CD14-positive monocyte (primary cell): ENCODE measurements at places on chromosomes 4 and X. TPM values are rescaled to one million over a fixed set of nuclear protein-coding genes. Genes with fewer than 3 reads are reported as not detected.

DNA sequence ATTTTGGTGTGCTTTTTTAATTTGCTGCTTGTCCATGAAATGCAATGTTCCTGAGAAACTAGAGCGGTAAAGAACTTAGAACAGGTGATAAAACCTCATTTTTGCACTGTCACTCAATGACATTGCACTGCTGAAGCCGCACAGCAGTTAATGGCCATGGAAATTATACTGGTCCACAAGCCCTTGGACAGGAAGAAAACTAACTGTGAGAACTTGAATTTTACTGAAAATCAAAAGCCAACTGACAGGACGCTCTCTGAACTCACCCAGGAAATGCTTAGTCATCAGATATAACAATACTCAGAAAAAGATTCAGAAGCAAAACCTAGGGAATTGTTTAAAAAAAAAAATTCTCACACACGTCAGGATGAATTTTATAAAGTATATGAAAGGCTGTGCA lies 246.4 kb upstream of the SLC7A11 start:
- no peak for DNase-seq

DNA sequence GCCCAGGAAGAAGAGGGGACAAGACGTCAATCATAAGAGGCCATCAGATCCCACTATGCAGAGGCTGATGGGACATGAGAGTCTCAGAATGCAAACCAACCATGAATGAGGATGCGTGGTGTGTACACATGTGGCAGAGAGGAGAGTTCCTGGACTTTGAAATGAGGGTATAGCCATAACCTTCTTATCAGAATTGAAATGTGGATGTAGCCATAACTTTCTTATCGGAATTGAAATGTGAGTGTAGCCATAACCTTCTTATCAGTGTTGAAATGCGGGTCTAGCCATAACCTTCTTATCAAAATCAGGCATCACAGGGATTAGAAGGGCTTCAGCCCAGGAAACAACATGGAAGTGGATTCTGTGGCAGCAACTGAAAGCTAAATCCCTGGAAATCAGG lies 415.5 kb upstream of the FAT1 start:
- no peak for DNase-seq

DNA sequence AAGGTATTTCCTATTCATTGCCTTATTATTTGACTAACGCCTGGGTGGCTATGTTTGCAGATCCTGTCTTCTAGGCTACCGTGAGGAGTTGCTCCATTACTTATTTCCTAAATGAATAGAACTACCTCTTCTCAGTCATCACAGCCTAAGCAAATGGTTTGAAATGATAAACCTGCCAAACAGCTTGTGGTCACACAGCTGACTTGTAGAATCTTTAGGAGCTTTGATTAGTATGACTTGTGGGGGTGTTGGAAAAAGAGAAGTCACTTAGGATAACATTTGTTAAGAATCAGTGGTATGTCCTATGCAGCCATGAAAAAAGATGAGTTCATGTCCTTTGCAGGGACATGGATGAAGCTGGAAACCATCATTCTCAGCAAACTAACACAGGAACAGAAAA lies 169.3 kb downstream of the PPARGC1A start:
- DNase-seq: no peak

TMPRSS11D gene
- polyA plus RNA-seq: not detected in 2 replicates

GRCh38 chrX:121581885-121582284 lies 534.5 kb downstream of the GLUD2 start:
- DNase-seq: no peak

MAPK10 gene
- polyA plus RNA-seq: 0.36 TPM

IGFBP7 gene
- 53.1 TPM for polyA plus RNA-seq

GRCh38 chr4:4637710-4638109 lies 95.9 kb upstream of the STX18 start:
- no peak for DNase-seq
